ENCODE measurements at places on chromosomes 3 and 15.

- peak; percentile 2 for DNase-seq
Measured at GRCh38 chr3:36741285-36741684, 23.1 kb downstream of the DCLK3 start.

DNA sequence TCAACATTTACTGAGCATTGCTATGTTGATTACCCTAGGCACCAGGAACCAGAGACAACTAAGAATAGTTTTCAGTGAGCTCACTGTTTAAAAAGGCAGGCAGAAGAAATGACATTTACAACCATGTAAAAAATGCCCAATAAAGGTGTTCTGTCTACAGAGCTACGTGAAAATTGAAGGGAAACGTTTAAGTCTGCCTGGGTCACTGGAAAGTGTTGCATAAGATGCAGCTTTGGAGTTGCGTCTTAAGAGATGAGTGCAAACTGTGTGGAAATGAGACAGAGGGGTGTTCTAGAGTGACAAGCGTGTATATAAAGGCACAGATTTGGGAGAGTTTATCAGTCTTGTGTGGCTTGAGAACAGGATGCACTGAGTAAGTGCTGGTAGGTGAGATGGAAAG, 278.7 kb upstream of the GOLGA6L4 start:
- DNase-seq = no peak

GRCh38 chr3:29591579-29591978, 310.7 kb downstream of the RBMS3 start:
- no peak for DNase-seq

GRCh38 chr3:189096092-189096491, 75.7 kb upstream of the TPRG1 start:
- DNase-seq = no peak

DNA sequence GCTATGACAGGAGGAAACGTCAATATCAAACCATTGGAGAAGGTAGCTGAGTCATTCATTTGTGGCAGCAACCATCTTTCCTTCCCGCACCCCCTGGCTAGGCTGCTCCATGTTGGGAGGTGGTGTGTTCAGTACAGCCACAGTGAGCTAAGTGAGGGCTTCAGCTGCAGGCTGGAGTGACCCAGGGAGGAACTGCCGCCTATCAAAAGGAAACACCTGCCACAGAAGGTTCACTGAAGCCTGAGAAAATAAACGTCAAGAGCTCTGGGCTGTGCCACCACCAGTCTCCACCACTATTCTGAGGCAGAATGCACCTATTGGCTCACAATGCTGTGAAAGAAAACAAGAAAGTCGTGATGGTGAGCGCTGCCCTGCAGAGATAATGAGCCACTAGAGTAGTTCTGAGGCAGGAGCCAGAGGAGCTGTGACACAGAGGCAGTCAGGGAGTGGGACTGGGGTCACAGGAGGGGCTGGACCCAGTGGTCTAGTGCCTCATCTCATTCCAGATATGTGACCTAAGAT, 34.8 kb upstream of the CD47 start:
- DNase-seq = no peak

DNA sequence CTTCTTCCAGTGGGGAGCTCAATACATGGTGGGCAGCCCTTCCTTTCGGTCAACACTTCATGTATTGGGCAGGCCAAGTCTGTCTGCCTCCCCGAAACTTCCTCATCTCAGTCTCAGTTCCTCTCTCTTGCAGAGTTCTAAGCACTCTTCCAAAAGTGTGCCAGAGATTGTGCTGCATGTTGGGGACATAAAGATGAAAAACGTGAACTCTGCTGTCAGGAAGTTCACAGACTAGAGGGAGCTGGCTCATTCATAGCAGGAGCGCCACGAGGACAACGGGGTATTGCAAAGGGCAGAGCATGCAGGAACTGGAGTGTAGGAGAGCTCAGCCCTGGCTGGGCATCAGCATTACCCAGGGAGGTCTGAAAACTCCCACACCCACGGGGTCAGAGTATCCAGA, 15.3 kb upstream of the EPHB3 start:
- DNase-seq = no peak

DNA sequence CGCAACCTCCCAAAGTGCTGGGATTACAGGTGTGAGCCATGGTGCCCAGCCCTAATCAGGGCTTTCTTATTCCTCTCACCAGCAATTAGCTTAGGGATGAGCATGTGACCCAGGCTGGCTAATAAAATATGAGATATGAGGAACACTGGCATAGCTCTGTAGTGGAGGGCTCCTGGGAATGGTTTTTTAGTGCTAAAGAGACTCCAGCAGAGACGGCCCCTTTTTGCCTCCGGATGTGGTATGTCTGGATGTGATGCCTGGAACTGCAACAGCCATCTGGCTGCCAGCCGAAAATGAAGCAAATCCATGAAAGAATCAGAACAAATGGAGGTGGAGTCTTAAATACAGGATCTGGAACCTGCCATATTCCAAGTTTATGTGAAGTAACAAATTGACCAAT, 69.1 kb upstream of the MAGI1 start:
- peak; percentile 94 for DNase-seq

- no peak for DNase-seq
Measured at GRCh38 chr3:96584066-96584465, 230.3 kb upstream of the EPHA6 start.

DNA sequence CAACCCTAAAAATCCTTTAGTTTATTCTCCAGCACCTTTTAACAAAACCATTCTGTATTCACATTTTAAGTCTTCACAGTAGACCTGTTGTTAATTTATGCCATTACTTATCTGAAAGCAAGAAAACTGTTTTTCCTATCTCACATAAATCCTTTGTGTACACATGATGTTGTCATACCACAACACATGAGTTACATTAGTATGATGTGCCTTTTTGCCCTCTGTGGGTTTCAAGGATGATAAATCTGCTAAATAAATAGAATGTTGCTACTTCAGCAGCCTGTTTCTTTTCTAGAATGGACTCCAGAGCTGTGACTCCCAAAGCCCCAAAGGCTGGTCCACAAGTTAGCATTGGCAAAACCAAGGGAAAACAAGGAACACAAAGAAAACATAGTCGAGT, 151.6 kb downstream of the SERPINI1 start:
- peak; percentile 60 for DNase-seq

DNA sequence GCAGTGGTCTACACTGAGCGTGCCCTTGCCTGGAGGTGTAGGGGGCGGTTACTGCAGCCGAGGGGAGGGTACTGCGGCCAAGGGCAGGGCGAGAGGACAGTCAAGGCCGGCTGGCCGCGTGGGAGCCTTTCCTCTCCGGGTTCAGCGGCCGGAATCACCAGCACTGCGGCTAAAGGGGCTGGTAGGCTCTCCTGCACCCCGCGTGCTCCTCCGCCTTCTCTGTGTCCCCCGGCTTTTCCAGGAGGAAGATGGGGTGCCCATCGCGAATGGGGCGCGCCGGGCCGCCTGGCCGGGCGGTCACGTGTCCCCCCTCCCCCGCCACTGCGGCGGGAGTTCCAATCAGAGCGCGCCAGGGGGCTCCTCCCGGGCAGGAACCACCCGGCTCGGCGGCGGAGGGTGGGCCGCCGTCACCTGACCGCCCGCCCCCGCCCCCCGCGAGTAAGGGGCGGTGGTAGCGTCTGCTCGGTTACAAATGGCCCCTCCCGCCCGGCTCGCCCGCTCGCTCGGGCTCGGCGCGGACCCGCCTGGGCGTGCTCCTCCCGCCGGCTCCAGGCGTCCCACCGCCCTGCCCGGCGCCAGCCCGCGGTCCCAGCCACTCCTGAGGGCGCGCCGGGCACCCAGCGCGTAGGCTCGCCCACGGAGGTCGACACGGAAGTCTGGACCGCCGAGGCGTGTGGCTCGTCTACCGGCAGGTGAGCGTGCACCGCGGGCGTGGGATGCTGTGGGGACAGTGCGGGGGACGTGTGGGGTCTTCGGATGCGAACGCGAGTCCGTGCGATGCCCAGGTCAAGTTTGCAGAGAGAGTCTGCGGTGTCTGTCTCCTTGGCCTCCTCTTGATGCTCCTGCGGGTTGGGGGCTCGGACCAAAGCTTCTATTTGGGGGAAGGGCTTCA, 242.6 kb upstream of the TOPAZ1 start:
- DNase-seq = peak; percentile 64

DNA sequence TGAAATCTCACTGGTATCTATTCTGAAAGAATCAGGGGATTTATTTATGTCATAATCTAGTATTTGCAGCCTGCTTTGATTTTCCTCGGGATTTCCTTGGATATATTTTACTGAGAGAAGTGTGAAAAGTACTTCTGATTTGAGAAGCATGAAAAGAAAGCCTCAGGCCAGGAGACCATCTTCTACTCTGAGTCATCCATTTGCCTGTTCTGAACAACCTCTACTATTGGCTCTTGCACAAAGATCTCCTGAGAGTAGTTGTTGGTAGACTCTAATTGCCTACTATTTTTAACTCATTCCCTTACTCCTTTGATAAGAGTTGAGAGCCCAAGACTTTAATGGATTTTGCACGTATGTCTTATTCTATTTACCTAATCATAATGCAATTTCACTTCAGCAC, 318.9 kb downstream of the BCHE start:
- DNase-seq = no peak

GRCh38 chr15:38021259-38021658, 86.8 kb downstream of the TMCO5A start:
- DNase-seq = no peak

DNA sequence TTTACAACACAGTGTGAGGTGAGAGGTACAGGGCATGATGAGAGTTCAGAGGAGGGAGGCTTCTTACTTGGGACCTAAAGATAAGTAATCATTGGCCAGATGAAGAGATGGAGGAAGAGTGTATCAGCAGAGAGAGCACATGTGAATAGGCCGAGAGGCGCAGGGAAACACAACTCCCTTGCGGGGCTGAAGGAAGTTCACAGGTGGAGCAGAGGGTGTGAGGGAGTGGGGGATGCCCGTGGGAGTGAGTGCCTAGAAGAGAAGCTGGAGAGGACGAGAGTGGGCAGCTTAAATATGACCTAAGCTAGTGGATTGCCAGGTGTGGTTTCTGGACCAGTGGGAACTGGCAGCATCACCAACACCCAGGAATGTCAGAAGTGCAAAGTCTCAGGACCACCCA, 98.2 kb upstream of the TBC1D5 start:
- DNase-seq = no peak

DNA sequence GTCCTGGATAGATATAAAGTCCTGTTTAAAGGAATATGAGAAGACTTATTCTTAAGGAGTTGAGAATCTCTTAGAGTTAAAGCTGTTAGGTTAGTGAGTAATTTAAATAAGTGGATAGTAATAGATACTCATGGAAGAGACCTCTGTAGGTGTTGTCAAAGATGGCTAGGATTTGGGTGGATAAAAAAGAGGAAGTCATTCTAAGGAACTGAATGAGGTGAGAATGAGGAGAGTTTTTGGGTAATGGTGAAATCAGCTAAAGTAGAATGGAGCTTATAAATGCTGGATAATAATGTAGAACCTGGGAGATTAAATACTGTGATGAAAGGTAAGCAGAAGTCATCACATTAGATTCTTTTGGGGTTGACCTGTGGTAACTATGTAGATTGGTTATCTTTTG, 8.1 kb downstream of the ARIH1 start:
- DNase-seq = no peak

GRCh38 chr3:134348524-134348923, 25.7 kb downstream of the AMOTL2 start:
- DNase-seq = peak; percentile 77

DNA sequence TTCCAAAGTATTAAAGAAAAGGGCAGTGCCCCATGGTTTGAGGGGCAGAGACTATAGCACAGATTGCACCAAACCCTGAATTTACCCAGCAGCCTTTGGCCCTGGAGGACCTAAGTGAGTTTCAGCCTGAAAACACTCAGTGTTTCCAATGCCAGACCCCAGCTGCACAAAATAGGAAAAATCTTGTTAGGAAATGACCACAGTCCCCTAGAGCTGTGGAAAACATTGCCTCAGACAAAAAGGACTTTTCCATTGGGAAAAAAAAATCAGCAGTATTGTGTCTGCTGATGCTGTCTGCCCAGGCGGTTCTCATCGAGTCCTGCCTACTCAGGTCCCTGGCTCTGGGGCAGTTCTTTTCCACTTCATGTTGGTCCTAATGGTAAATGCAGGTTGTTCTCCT, 121.7 kb upstream of the DLG1 start:
- DNase-seq = peak; percentile 47

GRCh38 chr3:43736558-43737440, 46.1 kb downstream of the ABHD5 start:
- DNase-seq = no peak

GRCh38 chr15:73746883-73747282, 6.3 kb downstream of the INSYN1 start:
- DNase-seq = peak; percentile 25

DNA sequence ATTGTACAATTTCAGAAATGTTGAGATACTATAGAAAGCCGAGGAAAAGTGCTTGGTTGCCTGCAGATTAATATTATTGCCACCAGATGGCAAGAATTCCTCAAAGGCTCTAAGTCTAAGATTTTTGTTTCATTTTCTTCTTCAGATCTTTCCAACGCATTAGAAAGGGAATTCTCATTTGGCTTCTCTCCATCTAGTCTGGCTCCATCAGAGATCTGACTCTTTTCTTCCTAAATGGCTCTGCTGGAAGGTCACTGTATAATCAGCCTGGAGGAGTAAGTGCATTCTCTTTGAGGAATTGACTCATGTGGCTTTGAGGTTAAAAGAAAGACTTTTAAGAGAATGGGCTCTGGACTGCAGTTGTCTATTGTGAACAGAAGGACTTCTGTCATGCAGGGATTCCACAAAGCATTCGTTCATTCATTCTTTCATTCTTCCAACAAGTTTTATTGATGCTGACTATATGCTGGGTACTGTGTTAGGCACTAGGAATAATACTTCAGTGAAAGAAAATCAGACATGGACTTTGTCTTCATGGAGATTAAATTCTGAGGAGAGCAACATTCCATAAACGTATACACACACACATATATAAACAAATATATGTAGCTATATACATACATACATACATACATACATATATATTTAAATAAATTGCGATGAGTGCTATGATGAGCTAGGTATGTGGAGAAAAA, 55.3 kb downstream of the SLC28A2 start:
- peak; percentile 61 for DNase-seq

GRCh38 chr3:108124337-108125152, 33.7 kb upstream of the CD47 start:
- no peak for DNase-seq

GRCh38 chr3:64417816-64418215, 192.6 kb upstream of the PRICKLE2 start:
- DNase-seq = peak; percentile 62

GRCh38 chr15:84890670-84891162, 6.3 kb downstream of the SLC28A1 start:
- no peak for DNase-seq

GRCh38 chr3:169295912-169296570, 367.5 kb downstream of the MECOM start:
- no peak for DNase-seq

GRCh38 chr15:59111251-59111650, 6.3 kb downstream of the CCNB2 start:
- no peak for DNase-seq

GRCh38 chr3:17136136-17136721, 251.5 kb downstream of the PLCL2 start:
- DNase-seq = no peak

Measured in fibroblast of skin of scalp (primary cell).